Right forelimb (tissue), 1 donor: ENCODE measurements at places on chromosomes 5 and 9.
A peak's percentile ranks its signal among the peaks of the same experiment; 100 is the strongest.

GRCh38 chr5:75052192-75053053, at the start of gene GCNT4:
GCNT4 (minus strand) TSS chr5:75052558; CDS start chr5:75030037, 22,521 bp downstream.
- DNase-seq: peak; percentile 79

DNA sequence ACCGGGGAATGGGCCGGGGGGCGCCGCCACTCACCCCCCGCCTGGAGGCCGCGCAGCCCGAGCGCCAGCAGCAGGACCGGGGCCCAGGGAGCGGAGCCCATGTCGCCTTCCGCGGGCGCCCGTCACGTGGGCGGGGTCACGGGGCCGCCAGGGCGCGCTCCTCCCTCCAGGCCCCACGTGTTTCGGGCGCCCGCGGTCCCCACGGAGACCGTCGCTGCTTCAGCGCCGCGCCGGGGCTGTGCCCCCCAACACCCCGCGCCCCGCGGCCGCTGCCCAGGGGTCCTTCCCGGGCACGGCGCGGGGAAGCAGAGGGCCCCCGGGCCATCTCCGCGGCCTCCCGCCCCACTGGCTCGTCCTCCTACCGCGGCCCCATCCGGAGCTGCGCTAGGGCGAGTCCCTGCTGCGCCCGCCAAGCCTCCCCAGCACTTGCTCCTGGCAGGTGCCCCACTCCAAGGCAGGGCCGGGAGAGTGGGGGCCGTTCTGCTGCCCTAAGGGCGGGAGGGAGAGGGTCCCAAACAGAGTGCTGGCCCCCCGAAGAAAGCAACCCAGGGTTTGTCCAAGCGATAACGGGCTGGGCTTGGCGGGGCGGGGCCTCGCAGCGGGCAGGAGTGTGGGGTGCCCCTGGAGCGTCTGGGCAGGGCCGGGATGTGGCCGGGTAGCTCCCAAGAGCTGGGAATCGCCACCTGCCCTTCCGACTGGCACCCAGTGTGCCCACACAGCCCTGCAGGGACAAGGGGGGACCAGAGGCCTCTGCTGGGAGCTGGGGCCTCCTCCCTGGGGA, at the start of gene DPP7:
TSS of gene DPP7 (minus strand) at position 121 of the 781 bp plus-strand sequence. CDS start at position 101, 20 bp downstream.
- DNase-seq: no peak

GRCh38 chr5:139799359-139799758, 3.8 kb downstream of the PSD2 start:
- DNase-seq: no peak

GRCh38 chr5:107268241-107268640, 402.5 kb downstream of the EFNA5 start:
- DNase-seq: no peak

GRCh38 chr9:137302449-137303150, 529 bp upstream of the NRARP start:
- no peak for DNase-seq

- no peak for DNase-seq
Observed at GRCh38 chr5:68748101-68748500, 345.7 kb upstream of the SLC30A5 start.
